ENCODE measurements at places on chromosomes 1 and 21.

- DNase-seq = no peak
- no peak overlapping the region for H3K27ac ChIP-seq
- H3K4me1 ChIP-seq = no peaks in the 10 kb centered on the region
- peaks cover 10% of the 10 kb centered on the region for H3K27me3 ChIP-seq
- H3K36me3 ChIP-seq = no peaks in the 10 kb centered on the region
These were observed 9.0 kb downstream of the GNG4 start for GRCh38 chr1:235640580-235640979.

DNA sequence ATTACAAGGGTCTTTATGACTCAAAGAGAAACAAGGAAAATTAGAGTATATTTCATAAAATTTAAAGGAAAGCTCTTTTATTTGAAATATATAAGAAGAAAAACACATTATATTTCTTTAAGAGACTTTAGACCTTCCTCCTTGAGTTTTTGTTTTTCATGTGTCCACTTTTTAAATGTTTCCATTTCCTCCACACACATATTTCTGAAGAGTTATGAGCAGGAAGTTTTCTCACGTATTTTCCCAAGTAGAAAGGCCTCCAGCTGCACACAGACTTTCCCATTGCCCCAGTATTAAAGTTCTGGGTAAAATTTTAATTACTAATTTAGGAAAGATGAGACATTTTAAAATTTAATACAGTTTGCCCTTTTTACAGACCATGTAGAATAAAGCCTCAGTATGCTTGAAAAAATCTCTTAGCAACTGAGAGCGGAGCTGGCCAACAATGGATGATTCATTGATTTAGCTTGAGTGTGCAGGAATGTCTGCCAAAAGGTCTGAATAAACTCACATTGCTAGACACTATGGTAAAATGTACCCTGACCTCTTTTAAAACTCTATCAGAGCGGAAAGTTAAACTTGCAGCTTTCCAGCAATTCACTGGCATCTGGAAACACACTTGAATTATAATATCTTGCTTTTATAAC lies 57.9 kb downstream of the DDAH1 start:
- peak; percentile 37 for DNase-seq
- no peaks in the 10 kb centered on the region for H3K27me3 ChIP-seq
- no peaks in the 10 kb centered on the region for H3K4me1 ChIP-seq
- no peaks in the 10 kb centered on the region for H3K36me3 ChIP-seq
- H3K4me3 ChIP-seq = no peak overlapping the region

DNA sequence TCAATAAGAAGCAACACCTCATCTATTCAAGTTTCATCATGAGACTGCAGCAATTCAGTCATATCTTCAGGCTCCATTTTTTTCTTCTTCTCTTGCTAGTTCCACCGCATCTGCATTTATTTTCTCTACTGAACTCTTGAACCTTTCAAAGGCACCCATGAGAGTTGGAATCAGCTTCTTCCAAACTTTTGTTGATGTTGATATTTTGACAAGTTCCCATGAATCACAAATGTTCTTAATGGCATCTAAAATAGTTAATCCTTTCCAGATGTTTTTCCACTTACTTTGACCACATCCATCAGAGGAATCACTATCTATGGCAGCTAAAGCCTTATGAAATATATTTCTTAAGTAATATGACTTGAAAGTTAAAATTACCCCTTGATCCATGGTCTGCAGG lies 434.3 kb downstream of the GPATCH2 start:
- no peak for DNase-seq
- H3K36me3 ChIP-seq = no peaks in the 10 kb centered on the region
- no peaks in the 10 kb centered on the region for H3K4me1 ChIP-seq
- H3K4me3 ChIP-seq = no peak overlapping the region

- no peaks in the 10 kb centered on the region for H3K4me1 ChIP-seq
- H3K27me3 ChIP-seq = no peaks in the 10 kb centered on the region
- H3K36me3 ChIP-seq = no peaks in the 10 kb centered on the region
- no peak overlapping the region for H3K4me3 ChIP-seq
- H3K27ac ChIP-seq = no peak overlapping the region
These were observed 12.9 kb upstream of the NUF2 start for GRCh38 chr1:163308811-163309210.

DNA sequence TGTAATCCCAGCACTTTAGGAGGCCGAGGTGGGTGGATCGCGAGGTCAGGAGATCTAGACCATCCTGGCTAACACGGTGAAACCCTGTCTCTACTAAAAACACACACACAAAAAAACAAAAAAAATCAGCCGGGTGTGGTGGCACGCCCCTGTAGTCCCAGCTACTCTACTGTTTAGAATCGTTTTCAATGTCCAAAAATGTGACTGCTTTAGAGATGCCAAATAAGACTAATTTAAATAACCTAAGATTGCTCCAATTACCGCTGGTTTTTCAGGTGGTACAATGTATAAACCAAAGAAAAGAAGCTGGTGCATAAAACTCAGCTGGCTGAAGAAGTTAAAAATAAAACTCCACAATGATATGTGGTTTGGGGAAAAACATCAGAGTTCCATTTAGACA lies 132.0 kb downstream of the RERE start:
- no peaks in the 10 kb centered on the region for H3K27me3 ChIP-seq
- no peak for DNase-seq
- no peak overlapping the region for H3K4me3 ChIP-seq
- H3K36me3 ChIP-seq = no peaks in the 10 kb centered on the region
- no peaks in the 10 kb centered on the region for H3K4me1 ChIP-seq

- DNase-seq = no peak
- H3K36me3 ChIP-seq = no peaks in the 10 kb centered on the region
- H3K27ac ChIP-seq = no peak overlapping the region
- H3K27me3 ChIP-seq = peaks cover 10% of the 10 kb centered on the region
These were observed 21.4 kb upstream of the PADI4 start for GRCh38 chr1:17286646-17287045.

GRCh38 chr1:220696863-220697231 lies 6.7 kb downstream of the C1orf115 start:
- no peaks in the 10 kb centered on the region for H3K27me3 ChIP-seq
- H3K4me1 ChIP-seq = no peaks in the 10 kb centered on the region
- H3K27ac ChIP-seq = no peak overlapping the region
- peaks cover 21% of the 10 kb centered on the region for H3K36me3 ChIP-seq

DNA sequence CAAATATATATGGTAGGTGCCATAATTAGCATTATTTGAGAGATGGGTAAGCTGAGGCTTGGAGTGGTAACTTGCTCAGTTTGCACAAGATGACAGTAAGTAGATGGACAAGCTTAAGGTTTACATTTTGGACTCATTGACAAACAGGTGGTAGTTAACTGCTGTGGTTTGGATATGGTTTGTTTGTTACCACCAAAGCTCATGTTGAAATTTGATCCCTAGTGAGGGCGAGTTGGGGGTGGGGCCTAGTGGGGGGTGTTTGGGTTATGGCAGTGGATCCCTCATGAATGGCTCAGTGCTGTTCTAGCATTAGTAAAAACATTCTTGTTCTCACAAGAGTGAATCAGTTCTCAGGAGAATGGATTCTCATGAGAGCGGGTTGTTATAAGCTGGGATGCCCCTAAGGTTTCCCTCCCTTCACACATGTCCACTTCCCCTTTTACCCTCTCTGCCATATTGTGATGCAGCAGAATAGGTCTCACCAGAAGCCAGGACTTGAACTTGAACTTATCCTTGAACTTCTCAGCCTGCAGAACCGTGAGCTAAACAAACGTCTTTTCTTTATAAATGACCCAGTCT lies 6.6 kb upstream of the PRRX1 start:
- H3K4me1 ChIP-seq = peaks cover 20% of the 10 kb centered on the region
- no peaks in the 10 kb centered on the region for H3K27me3 ChIP-seq
- no peak overlapping the region for H3K27ac ChIP-seq
- no peaks in the 10 kb centered on the region for H3K36me3 ChIP-seq

GRCh38 chr1:100219883-100220282 lies 29.8 kb downstream of the DBT start:
- H3K4me1 ChIP-seq = no peaks in the 10 kb centered on the region
- no peaks in the 10 kb centered on the region for H3K36me3 ChIP-seq
- H3K27me3 ChIP-seq = no peaks in the 10 kb centered on the region
- no peak overlapping the region for H3K4me3 ChIP-seq
- H3K27ac ChIP-seq = no peak overlapping the region

DNA sequence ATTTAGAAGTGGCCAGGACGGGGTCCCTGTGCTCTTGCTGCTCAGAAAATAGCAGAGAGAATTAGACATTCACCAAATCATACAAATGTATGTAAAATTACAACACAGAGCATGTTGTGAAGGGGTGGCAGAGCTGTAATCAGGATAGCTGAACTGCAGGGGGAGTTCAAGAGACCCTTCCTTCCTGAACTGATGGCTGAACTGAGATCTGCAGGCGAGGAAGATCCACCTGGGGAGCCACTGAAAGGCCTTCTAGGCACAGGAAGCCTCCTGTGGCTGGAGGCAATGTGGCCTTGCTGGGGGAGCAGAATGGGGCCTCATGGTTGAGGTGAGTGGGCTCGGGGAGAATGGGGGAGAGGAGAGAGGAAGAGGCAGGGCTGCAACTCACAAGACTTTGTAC lies 216.5 kb downstream of the PRDM2 start:
- H3K4me3 ChIP-seq = no peak overlapping the region
- H3K27ac ChIP-seq = no peak overlapping the region
- H3K36me3 ChIP-seq = no peaks in the 10 kb centered on the region

- no peaks in the 10 kb centered on the region for H3K36me3 ChIP-seq
- no peak overlapping the region for H3K27ac ChIP-seq
- DNase-seq = no peak
- H3K4me1 ChIP-seq = no peaks in the 10 kb centered on the region
- no peaks in the 10 kb centered on the region for H3K27me3 ChIP-seq
These were observed 7.5 kb downstream of the PRXL2B start for GRCh38 chr1:2594001-2594640.

DNA sequence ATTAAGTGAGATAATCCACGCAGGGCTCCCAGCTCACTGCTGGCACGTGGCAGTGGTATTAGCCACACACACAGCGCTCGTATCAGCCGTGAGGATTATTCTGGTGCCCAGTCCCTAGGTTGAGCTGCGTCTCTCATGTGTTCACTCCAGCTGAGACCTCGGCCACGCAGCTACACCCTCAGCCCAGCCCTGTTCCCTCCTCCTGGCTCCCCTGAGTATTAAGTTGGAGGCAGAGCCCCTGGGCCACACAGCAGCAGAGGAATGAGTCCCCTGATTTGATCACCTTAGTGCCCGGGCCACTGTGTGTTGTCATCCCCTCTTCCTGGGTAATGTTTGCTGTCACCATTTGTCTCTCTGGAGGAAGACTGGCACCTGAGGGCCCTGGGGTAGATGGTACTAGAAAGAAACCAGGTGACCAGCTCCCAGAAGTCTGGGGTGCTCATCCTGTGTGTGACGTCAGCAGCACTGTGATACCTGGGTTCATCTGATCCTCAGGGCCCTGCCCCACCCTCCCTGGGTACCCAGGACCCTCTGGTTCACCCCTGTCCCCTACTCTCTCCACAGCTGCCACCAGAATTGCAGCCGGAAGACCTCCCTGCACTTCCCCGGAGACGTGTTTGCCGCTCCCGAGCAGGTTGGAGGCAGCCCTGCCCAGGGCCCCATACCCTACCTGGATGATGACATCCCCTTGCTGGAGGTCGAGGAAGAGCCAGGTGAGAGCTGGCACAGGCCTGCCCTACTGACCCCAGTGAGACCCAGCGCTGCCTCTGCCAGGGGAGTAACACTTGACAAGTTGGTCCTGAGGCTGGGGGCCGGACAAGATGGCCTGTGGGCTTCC lies 40.1 kb downstream of the DISP3 start:
- H3K4me1 ChIP-seq = no peaks in the 10 kb centered on the region
- no peaks in the 10 kb centered on the region for H3K27me3 ChIP-seq
- DNase-seq = no peak

DNA sequence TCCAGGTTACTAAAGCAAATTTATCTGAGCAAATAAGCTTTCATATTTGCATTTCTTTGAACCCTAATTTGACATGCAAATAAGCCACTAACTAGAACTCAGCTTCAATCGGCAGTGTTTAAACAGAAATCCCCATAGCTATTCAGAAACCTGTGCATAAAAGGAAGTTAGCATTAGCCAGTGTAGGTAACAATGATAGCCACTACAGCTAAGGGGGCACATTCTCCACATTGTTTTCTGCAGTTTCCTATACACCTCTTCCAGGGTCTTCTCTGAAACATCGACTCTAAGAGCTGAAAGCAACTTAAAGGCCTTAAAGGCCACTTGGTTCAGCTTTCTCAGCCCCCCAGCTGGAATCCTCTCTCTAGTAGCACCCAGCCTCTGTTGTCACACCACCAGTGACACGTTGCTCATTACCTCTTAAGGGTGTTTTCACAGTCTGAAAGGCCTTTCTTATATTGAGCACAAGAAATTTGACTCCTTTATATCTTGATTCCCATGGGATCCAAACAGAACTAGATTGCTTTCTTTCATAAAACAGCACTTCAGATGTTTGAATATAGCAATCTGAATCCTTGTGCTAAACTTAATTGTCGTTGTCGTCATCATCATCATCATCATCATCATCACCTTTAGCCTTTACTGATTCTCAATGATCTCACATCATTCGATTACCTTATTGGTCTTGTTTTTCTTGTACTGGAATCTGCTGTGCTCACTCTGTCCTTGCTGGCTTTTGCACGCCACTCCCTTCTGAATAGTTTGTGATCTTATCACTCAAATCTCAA lies 93.9 kb upstream of the DAB1 start:
- H3K4me1 ChIP-seq = no peaks in the 10 kb centered on the region
- no peaks in the 10 kb centered on the region for H3K27me3 ChIP-seq
- no peaks in the 10 kb centered on the region for H3K36me3 ChIP-seq
- no peak overlapping the region for H3K27ac ChIP-seq
- DNase-seq = no peak
- no peak overlapping the region for H3K4me3 ChIP-seq

- no peaks in the 10 kb centered on the region for H3K27me3 ChIP-seq
- H3K36me3 ChIP-seq = no peaks in the 10 kb centered on the region
- H3K4me1 ChIP-seq = no peaks in the 10 kb centered on the region
- H3K4me3 ChIP-seq = no peak overlapping the region
These were observed 27.7 kb downstream of the UBE2U start for GRCh38 chr1:64231153-64231552.

DNA sequence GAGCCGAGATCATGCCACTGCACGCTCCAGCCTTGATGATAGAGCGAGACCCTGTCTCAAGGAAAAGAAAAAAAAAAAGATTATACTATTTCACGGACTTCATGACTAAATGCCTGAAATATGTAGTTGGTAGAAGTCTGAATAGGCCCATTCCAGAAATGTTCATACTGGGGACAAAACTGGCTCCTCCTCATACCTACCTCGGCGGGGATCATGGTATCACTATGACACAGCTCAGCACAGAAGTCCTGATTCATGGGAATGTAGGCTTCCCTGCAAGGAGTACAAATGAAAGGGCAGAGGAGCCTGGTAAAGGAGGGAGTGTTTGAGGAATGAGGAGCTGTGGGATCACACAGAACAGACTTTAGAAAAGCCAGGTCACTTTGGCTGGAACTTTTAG lies 5.0 kb downstream of the SPATA46 start:
- H3K36me3 ChIP-seq = no peaks in the 10 kb centered on the region
- no peak overlapping the region for H3K4me3 ChIP-seq
- H3K4me1 ChIP-seq = no peaks in the 10 kb centered on the region
- H3K27me3 ChIP-seq = no peaks in the 10 kb centered on the region
- DNase-seq = no peak

DNA sequence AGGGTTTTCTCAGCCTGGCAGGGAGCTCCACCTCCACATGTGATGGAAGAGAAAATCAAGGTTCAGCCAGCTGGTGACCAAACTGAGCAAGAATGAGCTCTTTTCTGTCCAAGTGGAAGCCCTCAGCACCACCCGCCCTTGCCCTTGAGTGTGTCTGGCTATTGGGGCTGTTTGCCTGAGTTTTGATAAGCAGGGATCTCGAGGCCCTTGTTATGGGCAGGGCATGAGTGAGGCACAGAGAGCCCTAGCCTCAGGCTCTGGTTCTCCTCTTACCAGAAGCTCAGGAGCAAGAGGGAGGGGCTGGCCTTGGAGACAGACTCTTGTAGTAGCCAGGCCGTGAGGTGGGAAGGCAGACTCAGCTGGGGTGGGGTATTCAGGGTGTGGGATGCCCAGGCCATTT lies 37.5 kb upstream of the ARF1 start:
- H3K4me3 ChIP-seq = no peak overlapping the region
- H3K36me3 ChIP-seq = no peaks in the 10 kb centered on the region
- no peak for DNase-seq
- H3K4me1 ChIP-seq = no peaks in the 10 kb centered on the region
- peaks cover 15% of the 10 kb centered on the region for H3K27me3 ChIP-seq
- H3K27ac ChIP-seq = no peak overlapping the region
